ENCODE measurements at places on chromosomes 6 and 20.

- no peak for DNase-seq
Measured at GRCh38 chr20:47031821-47032220, 137.2 kb downstream of the EYA2 start.

DNA sequence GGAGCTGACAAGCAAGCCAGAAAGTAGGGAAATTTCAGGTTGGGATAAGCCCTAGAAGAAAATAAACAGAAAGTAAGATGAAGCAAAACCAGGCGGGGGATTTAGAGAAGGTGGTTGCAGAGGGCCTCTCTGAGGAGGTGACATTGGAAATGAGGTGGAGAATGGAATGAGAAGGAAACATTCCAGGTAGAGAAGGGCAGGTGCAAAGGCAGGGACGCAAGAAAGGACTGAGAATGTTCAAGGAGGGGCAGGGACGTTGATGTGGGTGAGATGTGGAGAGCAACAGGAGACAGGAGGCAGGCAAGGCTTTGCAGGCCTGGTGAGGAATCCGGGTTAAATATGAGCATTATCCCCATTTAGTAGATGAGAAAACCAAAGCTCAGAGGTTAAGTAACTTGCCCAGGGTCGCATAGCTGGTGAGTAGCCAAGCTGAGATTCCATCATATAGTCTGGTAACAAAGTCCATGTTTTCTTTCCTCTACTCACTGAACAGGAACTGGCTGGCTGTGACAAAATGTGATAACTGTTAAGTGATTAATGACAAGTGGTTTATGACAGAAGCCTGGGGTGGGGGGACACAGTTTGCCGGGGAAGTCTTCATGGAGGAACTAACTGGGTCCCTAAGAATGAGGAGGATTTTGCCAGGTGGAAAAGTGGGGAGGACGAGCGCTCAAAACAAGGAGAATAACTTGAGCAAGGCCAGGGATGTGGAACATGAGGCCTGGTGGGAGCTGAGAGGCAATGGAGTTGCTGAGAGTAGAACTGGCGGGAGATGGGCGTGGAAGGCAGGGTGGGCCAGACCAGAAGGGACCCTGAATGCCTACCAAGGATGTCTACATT lies 32.6 kb downstream of the MRPL14 start:
- no peak for DNase-seq

GRCh38 chr20:61297986-61298385 lies 45.9 kb downstream of the CDH4 start:
- no peak for DNase-seq

- DNase-seq: no peak
Measured at GRCh38 chr6:105824732-105825131, 261.4 kb upstream of the PRDM1 start.

- DNase-seq: no peak
Measured at GRCh38 chr6:167839755-167840154, 13.0 kb downstream of the AFDN start.

GRCh38 chr6:45486736-45487135 lies 109.0 kb upstream of the SUPT3H start:
- no peak for DNase-seq

DNA sequence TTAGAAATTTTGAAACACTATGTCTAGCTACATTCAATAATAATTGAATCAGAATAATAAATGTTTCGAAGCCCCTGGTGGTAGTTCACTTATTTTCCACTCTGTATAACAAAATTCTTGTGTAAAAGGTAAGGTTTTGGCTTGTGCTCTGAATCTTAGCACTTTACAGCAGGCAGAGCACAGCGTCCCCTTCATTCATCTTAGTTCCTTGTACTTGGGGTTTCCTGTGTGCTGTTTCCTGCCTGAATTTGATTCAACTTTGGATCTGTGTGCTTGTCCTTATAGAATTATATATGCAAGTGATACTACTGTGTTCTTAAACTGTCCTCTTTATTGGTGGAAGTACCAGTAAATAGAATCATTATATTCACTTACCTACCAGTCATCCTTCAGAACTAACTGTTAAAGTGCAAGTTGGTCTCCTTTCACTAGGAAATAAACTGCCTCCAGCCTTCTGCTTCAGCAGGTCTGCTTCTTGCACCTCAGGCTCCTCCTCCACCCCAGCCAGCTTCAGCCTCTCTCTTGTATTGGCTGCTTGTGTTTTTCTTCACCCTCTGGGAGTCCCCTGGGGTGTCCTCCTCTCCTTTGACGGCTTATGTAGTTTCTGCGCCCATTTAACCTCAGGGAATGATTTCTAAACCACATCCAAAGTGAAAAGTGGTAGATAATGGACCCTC lies 28.8 kb upstream of the TULP4 start:
- no peak for DNase-seq

DNA sequence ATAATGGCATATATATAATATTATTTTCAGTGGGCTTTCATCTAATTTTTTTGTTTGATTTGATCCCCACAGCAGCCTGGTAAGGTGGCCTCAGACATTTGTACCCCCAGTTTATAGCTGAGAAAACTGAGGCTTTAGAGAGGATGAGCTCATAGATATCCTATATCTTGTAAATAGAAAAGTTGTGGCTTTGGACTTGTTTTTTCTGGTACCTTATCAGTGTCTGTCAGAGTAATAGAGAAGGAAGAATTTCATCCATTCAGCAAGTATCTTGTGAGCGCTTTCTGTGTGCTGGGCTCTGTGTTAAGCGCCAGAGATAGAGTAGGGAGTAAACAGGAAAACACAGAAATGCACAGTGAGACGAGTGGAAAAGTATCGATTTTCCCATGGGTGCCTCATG lies 27.9 kb downstream of the TAF11 start:
- no peak for DNase-seq

Data from stimulated activated CD4-positive, alpha-beta T cell treated with anti-CD3 and anti-CD28 coated beads, Interleukin-2, amount 100 ng/mL, for 4 hours (primary cell).